Kidney (tissue), 22 donors: ENCODE measurements at places on chromosomes 3 and 15. TPM values are rescaled to one million over a fixed set of nuclear protein-coding genes. Genes with fewer than 3 reads are reported as not detected.

Gene CDCP1
- 39.6 TPM for total RNA-seq

Gene EXD1
- not detected for total RNA-seq

Gene CLPX
- total RNA-seq: 48.2 TPM

Gene CLDN16
- total RNA-seq: 27.3 TPM

Gene THRB
- 17.2 TPM for total RNA-seq

Gene CACNA1D
- total RNA-seq: 35.7 TPM

Gene ZNF80
- 0.28 TPM for total RNA-seq

Gene TICRR
- total RNA-seq: 0.25 TPM

GRCh38 chr15:27601239-27601960 lies 497.7 kb downstream of the OCA2 start:
- peak; percentile 40 for DNase-seq

DNA sequence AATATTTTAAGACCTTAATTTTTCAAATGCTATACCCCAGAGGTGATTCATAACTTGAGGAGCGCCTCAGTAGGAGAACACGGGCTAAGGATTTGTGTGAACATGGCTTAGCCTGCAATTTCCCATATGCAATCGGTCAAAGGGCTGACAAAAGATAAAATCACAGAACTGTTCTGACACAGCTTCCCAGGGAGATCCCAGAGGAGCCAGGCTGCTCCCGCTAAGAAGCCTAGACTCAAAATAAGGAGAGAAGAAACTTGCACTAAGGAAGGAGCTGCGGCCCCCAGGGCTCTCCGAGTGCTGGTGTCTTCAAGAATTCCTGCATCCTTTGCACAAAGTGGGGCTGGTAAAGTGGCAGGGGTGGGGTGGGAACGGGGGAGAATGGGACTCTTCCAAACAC lies 106.3 kb upstream of the DLG1 start:
- DNase-seq: no peak

DNA sequence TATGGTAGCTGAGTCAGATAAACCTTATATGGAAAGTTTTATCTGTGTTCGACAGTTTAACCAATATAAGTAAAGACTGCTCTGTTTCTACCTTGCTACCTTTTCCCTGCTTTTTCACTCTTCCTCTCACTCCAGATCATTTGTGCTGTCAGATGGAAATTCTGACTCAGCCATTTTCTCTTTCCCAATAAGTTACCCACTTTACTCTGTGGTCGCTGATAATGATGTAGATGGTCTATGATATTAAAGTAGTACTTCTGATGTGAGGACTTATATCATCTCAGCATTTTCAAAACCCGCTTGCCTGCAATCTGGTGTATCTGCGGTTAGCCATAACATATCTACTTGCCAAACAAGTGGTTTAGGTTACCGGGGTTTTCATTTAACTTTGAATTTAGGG lies 15.0 kb upstream of the UTS2B start:
- DNase-seq: no peak

GRCh38 chr3:63727233-63727632 lies 74.8 kb downstream of the SNTN start:
- DNase-seq: no peak

DNA sequence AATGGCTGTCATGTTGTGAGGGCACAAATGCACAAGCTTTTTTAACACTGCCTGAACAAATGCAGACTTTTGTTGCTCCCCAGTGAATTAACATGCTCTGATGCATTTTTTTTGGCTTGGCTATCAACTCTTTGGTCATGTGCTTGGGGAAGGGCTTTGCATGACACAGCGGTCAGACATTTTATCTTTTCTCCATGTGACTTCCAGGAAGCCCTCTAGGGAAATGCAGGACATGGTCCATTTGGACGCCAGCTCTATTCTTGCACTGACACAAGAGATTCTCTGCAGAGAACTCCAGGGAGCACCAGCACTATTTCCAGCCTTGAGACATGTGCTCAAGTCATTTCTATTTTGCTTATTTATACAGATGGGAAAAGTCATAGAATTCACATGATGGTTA lies 46.2 kb downstream of the NEK11 start:
- no peak for DNase-seq

DNA sequence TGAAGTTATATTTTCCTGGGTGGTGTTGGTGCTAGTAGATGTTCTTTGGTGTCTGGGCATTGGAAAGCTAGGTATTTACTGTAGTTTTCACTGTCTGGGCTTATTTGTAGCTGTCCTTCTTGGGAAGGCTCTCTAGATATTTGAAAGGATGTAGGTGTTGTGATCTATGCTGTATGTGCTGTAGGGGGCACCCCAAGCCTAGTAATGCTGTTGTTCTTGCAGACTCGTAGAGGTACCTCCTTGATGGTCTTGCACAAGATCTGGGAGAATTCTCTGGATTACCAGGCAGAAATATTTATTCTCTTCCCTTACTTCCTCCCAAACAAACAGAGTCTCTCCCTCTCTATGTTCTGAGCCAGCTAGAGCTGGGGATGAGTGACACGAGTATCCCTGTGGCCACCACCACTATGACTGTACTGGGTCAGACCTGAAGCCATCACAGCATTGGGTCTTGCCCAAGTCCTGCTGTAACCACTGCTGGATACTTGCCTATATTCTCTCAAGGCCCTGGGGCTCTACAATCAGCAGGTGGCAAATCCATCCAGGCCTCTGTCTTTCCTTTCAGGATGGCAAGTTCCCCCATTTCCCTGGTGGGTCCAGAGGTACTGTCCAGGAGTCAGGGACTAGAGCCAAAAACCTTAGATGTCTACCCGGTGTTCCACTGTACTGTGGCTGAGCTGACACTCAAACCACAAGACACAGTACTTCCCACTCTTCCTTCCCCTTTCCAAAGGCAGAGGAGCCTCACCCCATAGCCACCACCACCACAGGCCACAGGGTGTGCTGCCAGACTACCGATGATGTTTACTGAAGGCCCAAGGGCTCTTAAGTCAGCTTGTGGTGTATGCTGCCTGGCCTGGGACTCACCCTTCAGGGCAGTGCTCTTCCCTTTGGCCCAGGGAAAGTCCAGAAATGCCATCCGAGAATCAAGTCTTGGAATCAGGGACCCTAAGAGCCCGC lies 195.2 kb upstream of the DPPA4 start:
- DNase-seq: peak; percentile 69

- no peak for DNase-seq
Observed at GRCh38 chr15:43795997-43796396, 3.9 kb downstream of the SERF2 start.

DNA sequence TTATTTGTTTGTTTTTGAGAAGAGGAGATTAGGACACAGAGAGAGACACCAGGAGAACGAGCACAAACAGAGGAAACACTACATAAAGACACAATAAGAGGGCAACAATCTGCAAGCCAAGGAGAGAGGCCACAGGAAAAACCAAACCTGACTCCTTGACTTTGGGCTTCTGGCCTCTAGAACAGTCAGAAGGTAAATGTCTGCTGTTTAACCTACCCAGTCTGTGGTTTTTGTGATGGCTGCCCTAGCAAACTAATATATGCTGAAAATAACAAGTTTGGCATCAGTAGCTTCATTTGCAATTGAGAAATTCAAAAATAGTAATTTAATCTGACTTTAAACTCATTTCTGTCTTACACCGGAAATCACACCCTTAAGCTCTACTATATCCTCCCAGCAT lies 110.2 kb downstream of the P3H2 start:
- DNase-seq: no peak

- DNase-seq: no peak
Observed at GRCh38 chr3:190810957-190811356, 51.5 kb downstream of the GMNC start.

- no peak for DNase-seq
Observed at GRCh38 chr3:127600749-127601456, 2.7 kb downstream of the MCM2 start.

DNA sequence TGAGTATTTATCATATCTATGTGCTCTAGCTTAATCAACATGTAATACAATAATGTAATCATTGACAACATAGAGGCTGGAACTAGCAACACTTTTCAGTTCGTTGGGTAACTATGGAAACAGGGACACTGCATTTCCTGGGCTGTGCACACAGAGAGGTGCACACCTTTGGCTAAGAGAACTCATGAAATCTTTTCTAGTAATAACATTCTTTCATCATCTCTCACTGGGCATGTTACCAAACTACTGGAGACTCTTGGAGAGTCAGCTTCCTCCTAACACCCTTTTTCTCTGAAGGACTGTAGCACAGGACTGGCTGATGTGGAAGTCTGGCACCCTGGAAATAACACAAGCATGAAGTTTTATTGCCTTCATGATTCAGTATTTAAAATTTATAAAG lies 135.6 kb downstream of the KCNMB2 start:
- DNase-seq: no peak

GRCh38 chr3:134460965-134461364 lies 24.8 kb downstream of the ANAPC13 start:
- DNase-seq: no peak

- DNase-seq: no peak
Observed at GRCh38 chr3:97999103-97999502, 26.9 kb upstream of the RIOX2 start.

- DNase-seq: no peak
Observed at GRCh38 chr3:192896208-192896607, 21.4 kb downstream of the MB21D2 start.

DNA sequence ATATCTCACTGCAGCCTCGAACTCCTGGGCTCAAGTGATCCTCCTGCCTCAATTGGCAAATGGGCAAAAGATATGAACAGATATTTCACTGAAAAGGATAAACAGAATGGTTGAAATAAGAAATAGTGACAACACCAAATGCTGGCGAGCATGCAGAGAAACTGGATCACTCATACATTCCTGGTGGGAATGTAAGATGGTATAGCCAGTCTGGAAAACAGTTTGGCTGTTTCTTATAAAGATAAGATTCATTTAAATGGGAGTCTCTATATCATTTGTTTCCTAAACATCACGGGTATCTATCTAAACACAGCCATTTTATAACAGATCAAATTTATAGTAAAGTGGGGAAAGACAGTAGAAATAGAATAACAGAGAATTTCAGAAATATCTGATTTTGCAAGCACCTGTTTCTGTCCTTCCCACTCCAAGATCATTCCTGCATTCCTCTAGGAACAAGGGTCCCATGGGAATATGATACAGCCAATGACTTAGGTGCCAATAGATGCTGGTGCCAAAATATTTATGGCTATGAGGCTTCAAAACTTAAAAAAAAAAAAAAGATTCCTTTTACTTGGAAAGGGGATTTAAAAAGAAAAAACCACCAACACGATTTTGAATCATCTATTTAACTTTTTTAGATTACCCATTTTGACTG lies 9.9 kb upstream of the TFDP2 start:
- no peak for DNase-seq

DNA sequence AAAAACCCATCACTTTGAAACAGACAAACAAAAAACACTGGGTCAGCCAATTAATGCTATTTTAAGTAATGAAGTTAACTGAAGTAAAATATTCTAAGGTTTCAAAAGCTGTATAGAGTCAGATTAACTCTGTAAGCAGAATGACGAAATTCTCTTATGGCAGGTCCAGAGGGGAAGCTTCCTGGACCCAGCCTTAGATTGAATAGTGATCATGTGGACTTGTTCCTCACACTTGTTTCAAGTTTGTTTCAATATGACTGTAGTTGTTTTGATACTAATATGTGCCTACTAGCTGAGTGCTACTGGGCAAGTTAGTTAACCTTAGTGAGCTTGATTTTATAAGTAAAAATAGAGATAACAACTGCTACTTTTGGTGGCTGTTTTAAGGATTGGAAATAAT lies 32.6 kb downstream of the PLS1 start:
- no peak for DNase-seq

DNA sequence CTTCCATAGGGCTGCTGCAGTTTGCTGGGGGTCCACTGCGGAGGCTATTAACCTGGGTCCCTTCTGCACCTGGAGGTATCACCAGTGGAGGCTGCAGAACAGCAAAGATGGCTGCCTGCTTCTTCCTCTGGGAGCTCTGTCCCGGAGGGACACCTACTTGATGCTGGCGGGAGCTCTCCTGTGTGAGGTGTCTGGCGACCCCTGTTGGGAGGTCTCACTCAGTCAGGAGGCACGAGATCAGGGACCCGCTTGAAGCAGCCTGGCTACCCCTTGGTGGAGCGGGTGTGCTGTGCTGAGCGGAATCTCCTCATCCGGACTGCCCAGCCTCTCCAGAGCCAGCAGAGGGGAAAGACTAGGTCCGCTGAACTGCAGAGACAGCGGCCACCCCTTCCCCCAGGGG lies 56.0 kb upstream of the CTXND1 start:
- no peak for DNase-seq

DNA sequence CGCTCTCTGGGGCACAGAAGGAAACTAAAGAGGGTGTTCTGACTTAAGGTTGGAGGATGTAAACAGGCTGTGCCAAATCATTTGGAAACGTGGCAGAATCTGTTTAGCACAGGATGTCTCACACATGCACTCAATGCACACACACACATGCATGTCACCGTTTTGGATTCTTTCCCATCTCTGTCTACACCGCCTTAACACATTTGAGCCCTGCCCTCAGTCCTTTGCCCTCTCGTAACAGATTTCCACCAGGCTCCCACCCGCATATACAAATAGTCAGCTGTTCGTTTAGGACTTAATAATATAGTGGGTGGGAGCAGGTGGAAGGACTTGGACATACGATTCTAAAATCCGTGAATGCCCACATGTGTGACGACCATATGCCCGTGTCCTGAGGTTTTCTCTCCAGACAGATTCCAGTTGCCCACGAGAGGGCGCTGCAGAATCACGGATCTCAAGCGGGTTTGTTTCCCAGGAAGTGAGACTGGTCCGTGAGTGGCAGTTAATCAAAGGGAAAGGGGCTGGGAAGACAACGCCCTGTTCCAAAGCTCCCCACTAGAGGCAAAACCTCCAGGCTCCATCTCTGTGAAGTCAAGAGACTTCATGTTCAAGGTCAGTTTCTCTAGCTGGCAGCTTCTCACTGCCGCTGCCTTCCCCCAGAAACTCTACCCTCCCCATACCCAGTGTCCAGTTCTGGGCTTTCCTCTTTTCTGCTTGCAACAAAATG lies 44.5 kb downstream of the NOX5 start:
- peak; percentile 93 for DNase-seq

GRCh38 chr3:58580826-58581327 lies 3.7 kb upstream of the FAM107A start:
- no peak for DNase-seq

DNA sequence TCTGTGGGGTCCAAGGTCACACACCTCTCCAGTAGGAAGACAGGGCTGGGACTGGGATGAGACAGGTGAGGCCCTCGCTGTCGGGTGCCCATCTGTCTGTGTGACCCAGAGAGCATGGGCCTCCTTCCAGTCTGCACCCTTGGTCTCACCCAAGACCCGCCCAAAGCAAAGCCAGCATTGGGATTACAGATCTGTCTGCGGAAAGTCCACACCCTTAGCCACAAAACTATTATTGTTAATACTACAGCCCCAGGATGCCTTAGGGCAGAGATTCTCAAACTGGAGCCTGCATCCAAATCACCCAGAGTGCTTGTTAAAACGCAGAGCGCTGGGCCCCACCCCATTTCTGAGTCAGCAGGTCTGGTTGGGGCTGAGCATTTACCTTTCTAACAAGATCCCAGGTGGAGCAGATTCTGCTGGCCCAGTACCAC lies 58.5 kb upstream of the ZNF148 start:
- no peak for DNase-seq
